Adrenal gland (tissue), 19 donors: ENCODE measurements at places on chromosomes 2 and 18. TPM values are rescaled to one million over a fixed set of nuclear protein-coding genes. Genes with fewer than 3 reads are reported as not detected.

The ESPNL gene
- total RNA-seq: 3.6 TPM

The LINC00305 gene
- not detected for total RNA-seq

The RASGRP3 gene
- total RNA-seq: 10.7 TPM

The EXOC6B gene
- total RNA-seq: 17.2 TPM

The LOXHD1 gene
- total RNA-seq: not detected
